GM18507 (cell line): ENCODE measurements at places on chromosomes 11 and 22.

GRCh38 chr11:117793583-117793982 is 3.4 kb downstream of the DSCAML1 start:
- DNase-seq = no peak

- DNase-seq = peak; percentile 38
Measured at GRCh38 chr11:102451681-102452460, 694 bp downstream of the TMEM123 start.

DNA sequence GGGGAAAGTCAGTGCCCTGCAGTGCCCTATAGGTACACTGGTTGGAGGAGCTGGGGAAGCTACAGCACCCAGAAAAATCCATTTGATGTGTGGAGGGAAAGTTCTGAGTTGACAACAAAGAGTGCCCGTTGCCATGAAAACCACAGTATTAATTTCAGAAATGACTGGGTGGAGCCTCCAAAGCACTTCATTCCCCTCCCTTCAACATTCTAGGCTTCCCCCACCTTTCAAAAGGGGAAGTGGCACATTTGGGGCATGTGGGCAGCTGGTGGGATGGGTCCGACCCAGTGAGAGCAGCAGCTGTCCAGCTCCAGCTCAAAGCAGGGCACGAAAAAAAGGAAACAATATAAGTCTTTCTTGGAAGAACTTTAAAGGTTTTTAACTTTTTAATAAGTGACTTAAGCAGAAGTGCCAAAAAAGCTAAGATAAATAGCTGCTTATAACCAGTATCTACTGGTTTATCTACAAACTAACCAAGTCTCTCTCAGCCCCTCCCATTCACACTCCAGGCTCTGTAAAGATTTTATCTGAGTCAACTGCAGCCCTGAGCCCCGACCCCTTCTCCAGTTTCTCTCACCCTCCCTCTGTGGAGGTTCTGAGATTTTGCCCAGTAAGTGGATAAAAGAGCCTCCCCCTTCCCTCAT is 9.0 kb upstream of the AHNAK start:
- no peak for DNase-seq

DNA sequence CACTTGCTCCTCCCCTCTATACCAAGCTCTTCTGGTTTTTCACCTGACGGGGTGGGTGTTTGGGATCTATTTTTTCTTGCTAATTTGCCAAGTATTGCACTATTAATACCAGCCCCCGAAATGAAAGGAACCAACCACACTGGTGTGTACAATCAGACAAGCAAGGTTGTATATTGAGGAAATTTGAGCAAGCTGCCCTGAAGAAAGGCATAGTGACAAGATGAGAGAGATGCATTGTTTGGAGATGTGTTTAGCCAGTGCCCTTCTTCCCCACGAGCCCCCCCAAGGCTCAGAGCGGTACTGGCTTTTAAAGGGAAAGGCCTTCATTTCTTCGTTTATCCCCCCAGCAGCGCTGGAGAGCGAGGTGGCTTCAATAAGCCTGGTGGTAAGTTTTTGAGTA is 15.2 kb upstream of the GAS2L1 start:
- DNase-seq = no peak

DNA sequence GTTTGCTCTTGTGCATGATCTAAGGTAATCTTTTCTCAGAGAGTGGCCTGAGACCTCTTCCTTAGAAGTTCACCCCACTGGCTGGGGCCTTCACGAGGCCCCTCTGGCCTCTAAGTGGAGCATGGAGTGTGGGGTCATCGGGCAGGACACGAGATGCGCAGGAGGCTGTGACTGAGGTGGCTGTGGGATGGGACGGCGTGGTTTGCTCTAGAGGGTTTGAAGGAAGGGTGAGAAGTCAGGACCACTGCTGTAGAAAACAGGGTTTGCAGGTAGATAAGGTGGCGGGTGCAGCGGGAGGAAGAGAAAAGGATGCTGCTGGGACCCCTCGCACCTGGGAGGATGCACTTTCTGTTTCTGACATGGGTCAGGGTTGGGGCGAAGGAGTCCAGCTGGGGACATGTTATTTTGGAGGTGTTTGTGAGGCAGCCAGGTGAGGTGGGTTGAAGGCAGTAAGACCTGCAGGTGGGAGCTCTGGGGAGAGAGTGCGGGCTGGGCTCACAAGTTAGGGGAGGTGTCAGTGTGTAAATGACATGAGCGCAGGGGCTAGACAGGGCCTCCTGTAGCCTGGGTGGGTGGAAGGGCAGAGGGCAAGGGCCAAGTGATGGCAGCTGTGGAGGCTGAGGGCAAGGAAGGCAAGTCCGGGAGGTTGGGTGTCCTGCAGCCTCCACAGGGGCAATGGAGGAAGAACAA is 62.5 kb downstream of the KCNQ1 start:
- DNase-seq = no peak

GRCh38 chr11:76742902-76743301 is 40.3 kb upstream of the TSKU start:
- DNase-seq = no peak

GRCh38 chr11:79160791-79161403 is 279.9 kb downstream of the TENM4 start:
- DNase-seq = no peak

DNA sequence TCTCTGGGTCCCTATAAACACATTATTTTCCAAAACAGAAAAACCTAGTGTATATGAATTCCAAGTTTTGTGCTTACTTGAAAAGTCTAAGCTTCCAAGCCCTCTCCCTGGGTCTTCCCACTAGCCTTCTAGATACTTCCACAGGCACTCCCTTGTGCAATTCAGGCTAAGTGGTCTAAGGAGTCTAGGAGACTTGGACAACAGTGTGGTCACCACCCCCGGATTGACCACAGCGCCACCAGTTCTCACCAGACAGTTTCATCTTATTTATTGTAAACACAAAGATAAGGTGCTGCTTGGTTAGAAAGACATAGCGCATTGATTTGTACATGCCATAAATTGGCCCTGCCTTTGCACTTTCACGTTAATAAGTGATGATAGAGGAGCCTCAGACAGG is 623.9 kb downstream of the OPCML start:
- DNase-seq = no peak

DNA sequence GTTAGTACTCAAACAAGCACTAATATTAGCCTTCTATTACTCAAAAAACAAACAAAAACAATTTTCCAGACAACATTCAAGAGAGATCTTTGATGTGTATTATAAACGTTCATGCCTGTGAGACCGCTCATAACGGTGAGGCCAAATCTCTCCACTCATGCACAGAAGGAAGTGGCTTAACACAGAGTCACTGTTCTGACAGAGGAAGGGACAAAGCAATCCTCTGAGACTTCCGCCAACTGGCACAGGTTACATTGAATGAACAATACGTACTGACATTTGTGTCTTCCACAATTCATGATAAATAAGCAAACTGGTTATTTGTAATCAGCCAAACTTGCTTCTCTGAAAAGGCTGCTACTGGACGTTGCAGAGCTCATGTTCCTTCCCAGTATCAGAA is 30.5 kb downstream of the CHKA start:
- DNase-seq = no peak
